ENCODE measurements at places on chromosomes 11 and 22.

DNA sequence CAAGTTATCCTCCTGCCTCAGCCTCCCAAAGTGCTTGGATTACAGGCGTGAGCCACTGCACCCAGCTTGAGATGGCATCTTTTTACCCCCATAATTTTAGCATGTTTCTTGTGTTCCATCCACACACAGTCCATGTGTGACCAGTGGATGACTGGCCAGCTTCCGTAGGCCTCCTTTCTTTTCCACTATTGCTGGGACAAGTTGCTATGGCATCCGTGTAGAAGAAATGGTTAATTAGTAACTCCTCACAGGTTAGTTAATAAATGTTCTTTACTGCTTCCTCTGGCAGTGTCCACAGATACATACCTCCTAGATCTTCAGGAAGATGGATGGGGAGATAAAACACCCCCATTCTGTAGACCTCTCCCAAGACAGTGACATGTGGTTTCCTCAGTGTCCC lies 154.3 kb upstream of the RASSF10 start:
- DNase-seq, result no peak

DNA sequence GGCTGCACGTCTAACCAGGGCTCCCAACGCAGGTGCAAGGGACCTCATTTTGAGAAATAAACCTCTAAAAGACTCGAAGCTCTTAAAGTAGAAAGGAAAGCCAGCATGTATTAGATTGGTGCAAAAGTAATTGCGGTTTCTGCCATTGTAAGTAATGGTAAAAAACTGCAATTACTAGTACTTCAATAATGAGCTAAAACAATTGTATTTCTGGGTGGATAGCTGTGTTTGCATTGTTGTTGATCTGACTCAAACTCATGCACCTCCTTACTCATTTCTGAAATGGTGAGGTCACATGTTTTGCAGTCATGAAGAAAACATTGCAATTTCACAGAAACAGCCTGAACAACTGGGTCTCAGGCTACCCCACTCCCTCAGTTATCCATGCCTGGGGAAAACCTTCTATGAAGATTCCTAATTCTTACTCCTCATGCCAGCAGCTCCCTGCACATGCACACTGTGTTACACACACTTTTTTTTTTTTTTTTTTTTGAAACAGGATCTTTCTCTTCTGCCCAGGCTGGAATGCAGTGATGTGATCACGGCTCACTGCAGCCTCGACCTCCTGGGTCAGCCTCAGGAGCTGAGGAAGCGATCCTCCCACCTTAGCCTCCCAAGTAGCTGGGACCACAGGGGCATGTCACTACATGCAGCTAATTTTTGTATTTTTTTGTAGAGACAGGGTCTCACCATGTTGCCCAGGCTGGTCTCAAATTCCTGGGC lies 24.6 kb downstream of the VWCE start:
- DNase-seq, result no peak

DNA sequence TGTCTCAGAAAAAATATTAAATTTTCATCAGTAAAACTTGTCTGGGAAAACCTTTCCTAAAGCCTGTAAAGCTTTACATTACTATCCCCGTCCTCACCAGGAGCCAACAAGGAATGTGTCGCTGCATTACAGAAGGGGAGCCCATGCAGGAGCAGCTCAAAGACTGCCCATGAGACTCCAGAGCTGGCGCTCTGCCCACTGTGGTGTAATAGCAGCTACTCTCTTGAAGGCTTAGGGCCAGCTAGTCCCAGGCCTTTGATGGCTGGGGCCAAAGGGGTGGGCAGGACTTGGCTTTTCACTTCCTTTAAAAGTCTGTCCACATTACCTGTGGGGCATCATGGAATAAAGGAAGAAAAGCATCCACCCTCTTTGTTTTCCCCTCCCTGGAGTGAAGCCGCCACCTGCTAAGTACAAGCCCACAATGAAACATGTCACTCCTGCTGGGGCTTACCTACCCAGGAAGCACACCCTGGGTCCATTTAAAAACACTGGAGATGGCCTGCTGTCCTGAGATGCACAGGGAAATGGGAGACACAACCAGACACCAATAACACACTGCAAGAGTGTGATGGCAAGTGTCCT lies 150.7 kb downstream of the ADAMTS15 start:
- no peak for DNase-seq

DNA sequence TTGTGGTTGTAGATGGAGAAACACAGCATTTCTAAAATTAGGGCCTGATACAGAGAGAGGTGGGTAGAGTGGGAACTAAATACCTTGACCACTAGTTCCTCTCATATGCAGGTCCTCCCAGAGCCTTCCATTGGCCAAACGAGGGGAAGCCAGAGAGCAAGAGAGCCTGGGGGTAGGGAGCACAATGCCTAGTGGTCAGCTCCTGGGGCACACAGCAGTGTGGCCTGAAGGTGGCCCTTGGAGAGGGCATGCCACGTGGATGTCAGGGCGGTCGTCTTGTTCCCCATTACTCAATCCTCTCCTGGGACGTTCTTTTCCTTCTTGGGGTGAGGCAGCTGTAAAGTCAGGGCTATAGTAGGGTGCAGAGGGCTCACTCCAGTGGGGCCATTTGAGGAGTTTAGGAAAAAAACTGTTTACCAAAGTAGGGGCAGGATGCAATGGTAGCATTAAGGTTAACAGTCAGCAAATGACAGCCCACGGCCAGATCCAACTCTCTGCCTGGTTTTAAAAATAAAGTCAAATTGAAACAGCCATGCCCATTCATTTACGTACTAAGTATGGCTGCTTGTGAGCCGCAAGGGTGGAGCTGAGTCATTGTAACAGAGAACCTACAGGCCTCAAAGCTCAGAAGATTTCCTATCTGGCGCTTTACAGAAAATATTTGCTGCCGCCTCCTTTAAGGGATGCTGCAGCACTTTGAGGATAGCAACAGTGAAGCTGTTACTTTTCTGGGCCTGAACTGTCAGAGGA lies 7.6 kb downstream of the MYO18B start:
- no peak for DNase-seq

DNA sequence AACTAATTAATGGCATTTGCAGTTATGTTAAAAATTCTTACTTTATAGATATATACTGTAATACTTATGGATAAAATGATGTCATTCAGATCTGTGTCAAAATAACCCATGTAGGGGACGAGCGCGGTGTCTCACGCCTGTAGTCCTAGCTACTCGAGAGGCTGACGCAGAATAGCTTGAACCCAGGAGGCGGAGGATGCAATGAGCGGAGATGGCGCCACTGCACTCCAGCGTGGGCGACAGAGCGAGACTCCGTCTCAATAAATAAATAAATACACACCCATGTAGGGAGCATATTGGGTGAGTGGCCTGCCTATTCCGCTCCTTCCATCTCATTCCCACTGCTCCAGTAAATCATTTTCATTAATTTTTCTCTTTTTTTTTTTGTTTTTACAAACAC lies 7.1 kb downstream of the SNU13 start:
- no peak for DNase-seq

GRCh38 chr11:61826930-61827570 lies 1.1 kb upstream of the FADS2 start:
- DNase-seq, result no peak

GRCh38 chr11:3825473-3826154 lies 15.1 kb downstream of the RHOG start:
- peak; percentile 19 for DNase-seq

- no peak for DNase-seq
These were observed 4.2 kb upstream of the SCARF2 start for GRCh38 chr22:20441631-20442484.

GRCh38 chr11:61187505-61188130 lies 15.7 kb upstream of the PGA3 start:
- peak; percentile 88 for DNase-seq

DNA sequence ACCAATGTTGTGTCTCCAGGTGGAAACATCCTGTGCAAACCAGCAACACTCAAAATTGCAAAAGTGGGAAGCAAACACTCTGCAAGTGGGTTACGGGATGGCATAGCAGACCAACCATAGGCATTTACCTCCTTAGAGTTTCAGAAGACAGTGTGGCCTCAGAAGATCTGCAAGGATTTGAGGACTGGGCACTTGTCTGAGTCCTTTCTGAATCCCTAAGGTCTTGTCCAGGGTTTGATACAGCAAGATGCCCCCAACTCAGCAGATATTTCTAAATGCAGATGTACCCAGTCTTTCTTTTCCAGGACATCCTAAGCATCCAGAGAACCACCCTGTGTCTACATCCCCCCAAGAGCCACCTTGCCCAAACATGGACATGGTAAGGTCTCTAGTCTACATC lies 51.7 kb upstream of the SHANK2 start:
- no peak for DNase-seq

- no peak for DNase-seq
These were observed 13.9 kb upstream of the COMT start for GRCh38 chr22:19927696-19928095.

DNA sequence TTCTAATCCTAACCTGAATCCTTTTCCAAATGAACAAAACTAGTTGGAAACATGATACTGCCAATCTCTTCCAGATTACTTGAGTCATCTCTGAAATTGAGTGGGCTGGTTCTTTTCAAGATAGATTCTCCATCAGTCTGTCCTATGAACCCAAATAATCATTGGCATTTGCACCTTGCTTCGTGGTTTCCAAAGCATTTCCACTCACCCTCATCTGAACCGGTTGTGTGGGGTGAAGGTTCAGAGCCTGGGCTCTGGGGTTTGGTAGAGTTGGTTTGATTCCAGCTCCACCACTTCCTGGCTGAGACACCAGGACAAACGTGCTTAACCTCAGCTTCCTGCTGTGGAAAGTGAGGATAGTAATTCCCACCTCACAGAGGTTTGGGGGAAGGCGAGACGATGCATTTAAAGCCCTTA lies 206.4 kb upstream of the E2F8 start:
- DNase-seq, result no peak

DNA sequence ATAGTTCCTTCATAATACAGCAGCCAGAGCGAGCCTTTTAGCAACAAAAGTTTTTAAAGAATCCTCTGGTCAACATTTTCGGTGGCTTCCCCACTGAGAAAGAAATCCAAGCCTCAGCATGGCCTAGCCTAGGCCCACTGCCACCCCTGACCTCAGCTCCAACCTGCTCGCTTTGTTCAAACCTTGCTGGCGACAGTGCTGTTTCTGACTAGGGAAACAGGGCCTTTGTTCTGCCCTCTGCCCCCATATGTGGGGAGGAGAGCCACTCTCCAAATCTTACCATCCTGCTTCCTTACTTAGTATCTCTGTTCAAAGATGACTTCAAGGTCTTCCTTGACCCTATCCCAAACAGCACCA lies 95.8 kb downstream of the CCDC83 start:
- no peak for DNase-seq

- no peak for DNase-seq
These were observed 539.6 kb upstream of the CADM1 start for GRCh38 chr11:116043857-116044256.

GRCh38 chr11:65592858-65593517 lies 2.6 kb downstream of the KCNK7 start:
- no peak for DNase-seq

DNA sequence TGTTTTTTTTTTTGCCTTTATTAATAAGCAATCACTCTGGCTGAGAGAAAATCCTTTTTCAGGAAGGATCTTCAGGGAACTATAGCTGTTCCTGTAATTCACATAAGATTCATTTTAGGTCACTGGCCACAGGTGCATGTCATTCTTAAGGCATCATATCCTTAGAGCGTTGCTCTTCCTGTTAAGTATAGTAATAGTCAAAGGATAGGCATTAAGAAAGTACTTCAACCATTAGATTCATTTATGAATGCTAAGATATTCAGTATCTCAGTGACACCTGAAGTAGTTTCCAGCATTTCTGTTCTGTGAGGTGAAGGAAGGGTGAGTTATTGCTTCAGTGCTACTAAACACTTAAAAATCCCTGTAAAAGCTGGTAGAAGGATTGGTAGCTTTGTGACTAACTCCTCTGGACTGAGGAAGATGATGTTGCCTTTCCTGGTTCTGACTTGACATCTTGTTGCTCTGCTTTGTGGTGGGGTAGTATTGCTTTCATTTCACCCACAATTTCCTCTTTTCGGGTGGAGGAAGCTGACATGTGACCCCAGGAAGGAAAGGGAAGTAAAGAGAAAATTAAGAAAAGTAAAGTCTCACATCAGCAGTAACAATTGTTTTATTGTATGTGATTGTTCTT lies 34.7 kb downstream of the RNF169 start:
- DNase-seq, result peak; percentile 15

- no peak for DNase-seq
These were observed 121.6 kb downstream of the KCNQ1 start for GRCh38 chr11:2566223-2567025.

DNA sequence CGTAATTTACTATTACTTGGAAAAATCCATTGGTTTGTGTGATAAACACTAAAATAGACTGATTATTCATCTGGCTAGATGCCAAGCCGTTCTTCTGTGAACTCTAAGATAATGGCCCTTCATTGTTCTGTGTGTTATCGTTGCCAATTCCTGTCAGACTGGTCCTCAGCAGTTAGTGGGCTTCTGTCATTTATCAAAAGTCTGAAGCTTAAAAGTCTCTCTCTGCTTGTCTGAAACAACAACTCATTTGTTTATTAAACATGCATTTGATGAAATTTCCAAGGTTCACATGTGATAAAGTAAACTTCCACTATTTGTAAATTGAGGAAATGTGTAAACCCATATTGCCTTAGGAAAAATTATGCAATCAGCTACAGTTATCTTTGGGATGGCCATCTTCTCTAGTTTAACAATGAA lies 21.1 kb upstream of the RDX start:
- DNase-seq, result no peak

DNA sequence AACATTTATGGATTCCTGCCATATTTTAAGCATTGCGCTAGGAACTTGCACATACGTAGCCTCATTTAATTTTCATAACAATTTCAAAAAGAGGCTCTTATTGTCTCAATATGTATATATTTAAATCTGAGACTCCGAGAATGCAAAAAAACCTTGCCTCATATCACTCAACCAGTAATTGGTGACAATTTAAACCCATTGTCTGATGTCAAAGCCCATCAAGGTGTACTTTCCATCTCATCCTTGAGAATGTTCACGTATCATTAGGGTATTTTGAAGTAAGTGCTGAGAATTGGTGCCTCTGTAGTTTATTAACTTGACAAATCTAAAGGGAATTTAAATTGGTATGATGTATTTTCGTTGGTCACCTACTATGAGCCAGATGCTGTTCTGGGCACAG lies 136.5 kb downstream of the FAM76B start:
- no peak for DNase-seq

- no peak for DNase-seq
These were observed 295.9 kb downstream of the MIAT start for GRCh38 chr22:26953012-26953883.

GRCh38 chr22:49850021-49850911 lies 3.4 kb upstream of the ZBED4 start:
- no peak for DNase-seq

GRCh38 chr11:3970108-3970507 lies 114.6 kb downstream of the STIM1 start:
- DNase-seq, result no peak
